ENCODE measurements at places on chromosomes 6 and 20.

DNA sequence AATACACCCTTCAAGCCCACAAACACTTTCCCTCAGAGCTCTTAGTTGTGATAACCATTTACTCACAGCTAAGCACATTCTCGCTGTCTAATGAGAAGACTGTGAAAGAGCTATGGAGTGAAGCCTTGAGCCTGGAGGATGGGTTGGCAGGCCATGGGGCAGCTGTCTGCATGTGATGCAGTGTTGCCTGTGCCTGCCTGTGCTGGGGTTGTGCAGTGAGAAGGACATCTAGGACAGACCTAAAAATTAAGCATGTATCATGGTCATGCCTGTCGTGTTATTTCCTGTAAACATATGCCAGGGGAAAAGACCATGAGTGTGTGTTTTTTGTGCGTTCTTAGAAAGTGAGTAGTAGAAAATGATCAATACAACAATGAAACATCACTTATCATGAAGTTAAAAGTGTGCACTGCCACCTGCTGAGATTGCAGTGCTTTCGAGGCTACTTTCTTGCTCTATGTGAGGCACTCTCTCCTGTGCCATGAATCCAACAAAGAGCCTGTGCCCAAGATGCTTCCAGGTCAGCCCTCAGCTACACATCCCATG lies 8.1 kb upstream of the ZC3H12D start:
- DNase-seq = no peak

DNA sequence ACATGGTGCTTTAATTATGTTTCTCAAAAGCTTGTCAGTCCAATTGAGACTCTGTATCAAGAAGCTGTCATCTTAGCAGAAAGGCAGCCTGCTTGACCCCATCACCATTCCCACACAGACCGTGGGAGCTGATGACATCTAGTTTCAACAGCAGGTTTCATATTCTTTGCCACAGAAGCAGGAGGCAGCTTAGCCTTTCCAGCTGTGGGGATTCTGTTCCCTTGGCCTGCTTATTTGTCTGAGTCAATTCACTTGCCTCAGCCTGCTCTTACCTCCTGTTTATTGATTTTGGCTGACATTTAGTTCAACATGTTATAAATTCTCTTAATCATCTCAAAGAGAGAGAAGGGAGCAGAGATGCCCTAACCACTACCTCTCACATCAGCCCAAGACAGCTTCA lies 527.7 kb downstream of the ADGRB3 start:
- DNase-seq = no peak

- no peak for DNase-seq
Measured at GRCh38 chr6:46972531-46972930, 50.8 kb upstream of the ADGRF5 start.

DNA sequence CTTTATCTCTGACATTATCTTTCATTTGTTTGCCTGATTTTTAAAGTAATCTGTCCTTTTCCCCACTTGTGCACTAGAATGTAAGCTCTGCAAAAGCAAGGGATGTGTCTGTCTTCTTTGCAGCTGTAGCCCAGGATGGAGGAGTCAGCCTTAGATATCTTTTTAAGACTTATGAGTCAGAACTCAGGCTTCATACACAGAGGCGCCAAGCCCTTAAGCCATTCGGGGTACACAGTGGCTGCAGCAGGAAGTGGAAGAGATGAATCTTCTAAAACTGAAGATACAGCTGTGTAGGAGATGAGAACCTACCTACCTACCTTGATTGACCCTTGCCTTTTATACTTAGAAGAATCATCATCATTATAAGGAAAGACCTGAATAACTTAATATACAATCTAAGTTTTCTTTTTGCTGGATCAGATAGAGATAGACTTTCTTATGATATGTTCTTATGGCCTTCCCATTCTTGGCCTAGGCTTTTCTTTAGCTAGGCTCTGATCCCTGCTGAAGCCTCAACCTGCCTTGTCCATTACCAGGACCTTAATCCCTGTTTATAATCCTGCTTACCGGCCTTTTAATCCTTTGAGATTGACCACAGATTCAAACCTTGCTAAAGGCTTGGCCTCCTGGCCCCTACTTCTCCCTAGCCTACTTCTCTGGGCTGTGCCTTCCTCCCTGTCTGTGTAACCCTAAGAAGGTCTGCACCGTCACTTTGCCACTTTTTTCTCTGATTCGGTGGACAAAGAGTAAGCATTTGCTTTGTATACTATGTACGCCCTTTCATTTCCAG lies 304.5 kb downstream of the PRL start:
- no peak for DNase-seq

DNA sequence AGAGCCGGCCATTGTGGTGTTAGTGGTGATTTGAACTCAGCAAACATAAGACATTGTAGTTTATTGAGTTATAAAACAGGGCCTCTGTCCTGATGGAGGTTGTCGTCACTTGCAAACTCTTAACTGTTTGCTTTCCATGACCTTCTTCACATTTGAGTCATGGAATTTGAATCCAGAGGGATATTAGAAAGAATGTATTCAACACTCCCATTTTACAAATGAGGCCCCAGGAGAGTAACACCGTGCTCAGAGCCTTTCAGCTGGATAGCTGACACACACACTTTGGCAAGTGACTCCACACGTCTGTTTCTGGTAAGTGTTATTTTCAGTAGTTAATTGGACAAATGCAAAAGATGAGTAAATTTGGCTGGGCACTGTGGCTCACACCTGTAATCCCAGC lies 72.4 kb upstream of the XRN2 start:
- no peak for DNase-seq

DNA sequence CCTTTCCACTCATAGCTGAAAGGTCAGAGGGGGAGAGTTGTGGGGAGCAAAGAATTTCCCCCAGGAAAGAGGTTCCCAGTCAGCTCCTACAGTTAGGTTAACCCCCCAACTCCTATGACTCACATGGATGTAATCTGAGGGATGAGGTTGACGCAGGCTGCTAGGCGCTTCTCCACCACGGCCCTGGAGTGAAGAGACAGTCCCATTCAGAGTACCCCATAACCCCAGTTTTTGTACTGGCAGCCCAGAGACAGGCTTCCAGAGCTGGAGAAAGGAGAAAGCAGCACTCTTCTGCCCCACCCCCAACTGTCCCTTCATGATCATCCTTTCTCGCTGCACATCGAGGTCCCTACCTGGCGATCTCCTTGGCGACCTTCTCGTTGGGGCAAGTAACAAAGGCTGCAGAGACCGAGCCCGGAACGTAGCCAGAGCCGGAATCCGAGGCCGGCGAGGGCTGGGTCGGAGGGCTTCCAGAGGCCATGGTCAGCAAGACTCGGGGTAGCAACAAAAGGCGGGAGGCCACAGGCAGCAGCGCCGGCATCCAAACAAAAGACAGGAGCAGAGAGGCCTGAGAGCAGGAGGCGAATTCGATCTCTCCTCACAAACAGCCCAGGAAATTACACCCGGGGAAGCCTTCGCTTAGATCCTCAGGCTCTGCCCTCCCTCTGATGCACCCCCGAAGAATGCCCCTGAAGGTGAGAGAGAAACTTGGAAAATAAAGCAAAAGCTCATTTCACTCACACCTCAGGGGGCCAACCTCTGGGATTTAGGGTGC lies 592 bp downstream of the CUTA start:
- DNase-seq = no peak

GRCh38 chr6:7546020-7546369 lies 4.5 kb downstream of the DSP start:
- DNase-seq = no peak

DNA sequence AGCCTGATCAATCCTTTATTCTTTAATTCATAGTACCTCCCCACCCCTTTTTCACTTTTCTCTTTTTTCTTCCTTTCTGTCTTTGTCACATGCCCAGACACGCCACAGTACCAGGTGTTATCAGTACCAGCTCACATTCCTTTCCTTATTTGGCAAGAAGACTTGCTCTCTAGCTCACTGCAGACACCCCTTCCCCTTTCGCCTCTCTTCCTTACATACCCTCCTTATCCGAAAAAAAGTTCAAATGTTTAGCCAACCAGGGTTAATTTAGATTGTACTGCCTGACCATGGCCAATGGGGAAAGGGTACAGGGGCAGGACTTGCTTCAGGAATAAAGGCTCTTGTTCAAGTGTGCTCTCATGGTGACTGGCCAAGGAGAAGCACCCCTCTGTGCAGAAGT lies 9.3 kb upstream of the SIRPB2 start:
- DNase-seq = no peak

- DNase-seq = no peak
Measured at GRCh38 chr6:112058243-112059032, 4.5 kb downstream of the CCN6 start.

DNA sequence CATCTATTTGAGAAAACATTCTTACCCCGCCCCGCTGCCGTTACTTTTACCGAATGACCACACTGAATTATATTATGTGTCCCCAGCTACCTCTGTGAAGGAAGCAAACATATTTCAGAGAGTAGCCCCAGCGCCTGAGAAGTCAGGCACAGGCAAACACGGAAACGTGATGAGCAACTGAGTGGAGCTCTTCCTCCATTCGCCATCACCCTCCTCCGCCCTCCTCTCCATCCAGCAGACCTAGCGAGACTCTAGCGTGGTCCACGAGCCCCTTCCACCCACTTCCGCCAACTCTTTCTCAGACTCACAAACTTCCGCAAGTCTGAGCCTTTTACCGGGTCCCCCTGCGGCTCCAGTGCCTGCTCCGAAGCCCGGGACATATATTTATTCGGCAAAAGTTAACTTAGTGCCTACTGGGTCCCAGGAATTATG lies 582 bp downstream of the SNRPB start:
- DNase-seq = peak; percentile 38

- DNase-seq = no peak
Measured at GRCh38 chr6:12507636-12508035, 208.9 kb upstream of the PHACTR1 start.

DNA sequence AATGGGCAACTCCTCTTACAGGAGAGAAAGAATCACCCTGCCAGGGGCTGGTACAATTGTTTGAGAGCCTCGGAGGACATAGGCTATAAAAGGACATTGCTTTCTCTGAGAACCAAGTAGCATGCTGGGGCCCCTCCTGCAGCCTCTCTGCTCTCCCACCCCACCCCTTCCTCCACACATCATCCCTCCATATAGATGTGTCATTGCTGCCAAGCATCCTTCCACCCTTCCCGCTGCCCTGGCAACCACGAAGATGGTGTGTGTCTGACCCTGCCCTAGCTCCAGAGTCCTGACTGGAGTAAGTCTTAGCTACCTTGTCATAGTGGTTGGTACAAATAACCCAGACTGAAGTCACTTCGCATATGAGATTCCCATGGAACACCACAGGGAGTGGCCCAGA lies 129.7 kb downstream of the SNX5 start:
- DNase-seq = no peak

DNA sequence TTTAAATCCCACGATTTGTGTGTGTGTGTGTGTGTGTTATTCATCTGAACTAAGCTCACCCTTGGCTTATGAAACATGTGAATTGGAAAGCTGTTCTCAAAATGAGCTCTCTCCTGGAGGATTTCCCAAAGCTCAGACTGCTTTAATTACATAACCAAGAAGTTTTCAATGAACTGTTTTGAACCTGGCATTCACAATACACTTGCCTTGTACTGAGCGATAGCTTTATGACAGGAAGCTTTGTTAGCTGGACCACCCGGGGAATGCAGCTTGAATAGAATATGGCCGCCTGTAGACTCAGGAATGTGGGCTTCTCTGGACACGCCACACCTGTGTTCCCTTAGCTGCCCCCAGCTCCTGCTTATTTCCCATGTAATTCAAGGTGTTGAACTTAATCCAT lies 71.4 kb upstream of the PREP start:
- DNase-seq = no peak

DNA sequence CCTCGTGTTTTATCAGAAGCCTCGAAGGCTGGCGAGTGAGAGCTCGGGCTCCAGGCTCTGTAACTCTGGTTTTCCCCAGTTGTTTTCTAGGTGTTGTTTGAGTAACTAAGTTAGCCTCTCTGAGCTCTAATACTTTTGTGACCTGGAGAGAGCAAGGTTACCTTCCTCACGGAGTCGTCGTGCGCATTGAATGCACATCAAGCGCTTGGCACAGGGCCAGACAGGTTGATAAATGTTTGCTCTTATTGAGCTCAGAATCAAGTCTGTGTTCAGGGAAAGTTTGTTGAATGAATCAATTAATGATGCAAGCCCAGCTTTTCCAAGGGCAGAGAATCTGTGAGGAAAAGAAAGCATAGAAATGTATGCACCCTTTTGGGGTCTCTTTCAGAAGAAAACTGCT lies 33.5 kb downstream of the EDN3 start:
- DNase-seq = no peak

- DNase-seq = no peak
Measured at GRCh38 chr6:49563006-49563886, 12.8 kb downstream of the C6orf141 start.

DNA sequence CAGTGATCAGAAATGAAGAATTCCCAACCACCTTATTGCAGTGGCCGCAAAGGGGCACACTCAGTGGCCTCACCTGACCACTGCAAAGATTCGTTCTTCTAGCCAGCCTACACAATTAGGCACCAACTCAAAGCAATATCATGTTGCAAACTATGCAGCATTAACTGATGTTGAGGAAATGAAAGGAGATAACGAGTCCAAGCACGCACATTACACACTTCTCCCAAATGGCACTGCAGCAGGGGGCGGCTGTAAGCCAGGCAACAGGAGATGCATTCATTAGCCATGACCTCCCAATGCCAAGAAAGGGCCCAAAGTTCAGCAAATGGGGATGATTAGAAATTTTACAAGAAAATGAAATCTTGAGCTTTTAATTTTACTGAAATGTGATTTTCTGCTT lies 39.3 kb downstream of the ATXN1 start:
- no peak for DNase-seq

DNA sequence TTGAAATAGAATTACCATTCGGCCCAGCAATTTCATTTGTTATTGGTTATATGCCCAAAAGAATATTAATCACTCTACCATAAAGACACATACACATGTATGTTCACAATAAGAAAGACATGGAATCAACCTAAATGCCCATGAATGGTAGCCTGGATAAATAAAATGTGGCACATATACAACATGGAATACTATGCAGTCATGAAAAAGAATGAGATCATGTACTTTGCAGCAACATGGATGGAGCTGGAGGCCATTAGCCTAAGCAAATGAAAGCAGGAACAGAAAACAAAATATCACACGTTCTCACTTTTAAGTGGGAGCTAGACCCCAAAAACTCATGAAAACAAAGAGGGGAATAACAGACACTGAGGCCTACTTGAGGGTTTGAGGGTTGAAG lies 52.6 kb upstream of the RNGTT start:
- DNase-seq = no peak

DNA sequence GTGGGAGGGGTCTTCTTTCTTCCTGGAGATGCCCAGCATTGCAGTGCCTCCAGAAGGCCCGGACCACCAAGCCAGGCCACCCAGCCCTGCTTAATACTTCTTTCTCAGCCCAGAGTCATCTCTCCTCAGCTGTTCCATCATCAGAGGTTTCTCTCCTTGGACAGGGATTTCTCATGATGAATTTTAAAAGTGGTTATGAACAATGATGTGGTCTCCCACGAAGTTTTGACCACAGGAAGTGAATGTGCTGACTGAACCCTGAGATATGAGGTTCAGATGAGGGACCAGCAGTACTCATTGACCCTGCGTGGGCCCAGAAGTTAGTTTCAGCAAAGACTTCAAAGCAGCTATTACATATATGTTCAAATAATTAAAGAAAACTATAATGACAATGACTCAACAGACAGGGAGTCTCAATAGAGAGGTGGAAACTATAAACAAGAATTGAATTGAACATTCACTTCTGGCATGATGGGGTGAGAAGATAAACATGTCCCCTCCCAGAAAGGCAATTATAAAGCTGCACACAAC lies 114.5 kb upstream of the SLC22A16 start:
- DNase-seq = no peak

- no peak for DNase-seq
Measured at GRCh38 chr20:44198872-44199271, 11.7 kb downstream of the OSER1 start.

GRCh38 chr6:113820761-113821160 lies 36.4 kb upstream of the MARCKS start:
- no peak for DNase-seq

Data from stimulated activated CD8-positive, alpha-beta memory T cell treated with anti-CD3 and anti-CD28 coated beads, Interleukin-12 subunit alpha, Interleukin-12 subunit beta, amount 100 ng/mL, for 4 hours (primary cell).